ENCODE measurements at places on chromosomes 3 and 15. TPM values are rescaled to one million over a fixed set of nuclear protein-coding genes. Genes with fewer than 3 reads are reported as not detected.

The NPAP1 gene
- polyA plus RNA-seq: not detected

DNA sequence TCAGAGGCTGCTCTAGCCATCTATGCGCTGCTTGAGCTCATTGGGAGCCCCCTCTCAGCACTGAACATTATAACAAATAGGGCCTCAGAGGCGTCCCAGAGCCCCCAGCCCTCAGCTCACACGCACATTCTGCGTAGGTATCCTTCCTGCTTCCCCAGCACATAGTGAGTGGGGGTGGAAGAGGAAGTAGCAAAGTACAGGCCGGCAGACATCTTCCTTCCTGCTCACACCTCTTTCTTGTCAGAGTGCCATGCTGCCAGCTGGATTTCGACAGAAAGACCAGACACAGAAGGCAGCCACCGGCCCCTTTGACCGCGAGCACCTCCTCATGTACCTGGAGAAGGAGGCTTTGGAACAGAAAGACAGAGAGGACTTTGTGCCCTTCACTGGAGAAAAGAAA lies 16.6 kb downstream of the TMOD2 start:
- no peak for DNase-seq

The TRPM1 gene
- polyA plus RNA-seq: not detected

The FBXL2 gene
- 3.1 TPM for polyA plus RNA-seq

GRCh38 chr3:115996420-115997108 lies 373.3 kb downstream of the GAP43 start:
- DNase-seq: peak; percentile 32

GRCh38 chr3:4067893-4068292 lies 235.3 kb upstream of the SETMAR start:
- DNase-seq: no peak

The IMPG2 gene
- not detected for polyA plus RNA-seq
